ENCODE measurements at places on chromosomes 2 and 18.

GRCh38 chr2:160491911-160492371 is 1.7 kb downstream of the RBMS1 start:
- DNase-seq, result no peak

DNA sequence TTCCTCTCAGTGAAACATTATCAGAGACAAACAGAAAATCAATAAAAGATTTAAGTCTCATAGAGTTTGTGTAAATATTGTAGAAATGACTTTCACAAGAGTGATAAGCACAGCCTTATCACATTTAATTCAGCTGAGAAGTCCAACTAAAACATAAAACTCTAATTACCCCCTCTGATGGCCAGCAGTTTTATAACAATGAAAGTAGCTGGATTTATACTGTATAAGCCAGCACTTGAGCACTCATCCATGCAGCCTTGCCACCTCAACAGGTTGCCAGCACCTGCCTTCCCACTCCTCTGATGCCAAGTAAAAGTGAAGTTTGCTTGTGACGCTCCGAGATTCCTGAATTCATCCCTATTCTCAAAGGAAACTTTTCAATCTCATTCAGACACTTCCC is 103.0 kb upstream of the STK39 start:
- peak; percentile 10 for DNase-seq

GRCh38 chr2:98026927-98027522 is 31.3 kb upstream of the TMEM131 start:
- no peak for DNase-seq

DNA sequence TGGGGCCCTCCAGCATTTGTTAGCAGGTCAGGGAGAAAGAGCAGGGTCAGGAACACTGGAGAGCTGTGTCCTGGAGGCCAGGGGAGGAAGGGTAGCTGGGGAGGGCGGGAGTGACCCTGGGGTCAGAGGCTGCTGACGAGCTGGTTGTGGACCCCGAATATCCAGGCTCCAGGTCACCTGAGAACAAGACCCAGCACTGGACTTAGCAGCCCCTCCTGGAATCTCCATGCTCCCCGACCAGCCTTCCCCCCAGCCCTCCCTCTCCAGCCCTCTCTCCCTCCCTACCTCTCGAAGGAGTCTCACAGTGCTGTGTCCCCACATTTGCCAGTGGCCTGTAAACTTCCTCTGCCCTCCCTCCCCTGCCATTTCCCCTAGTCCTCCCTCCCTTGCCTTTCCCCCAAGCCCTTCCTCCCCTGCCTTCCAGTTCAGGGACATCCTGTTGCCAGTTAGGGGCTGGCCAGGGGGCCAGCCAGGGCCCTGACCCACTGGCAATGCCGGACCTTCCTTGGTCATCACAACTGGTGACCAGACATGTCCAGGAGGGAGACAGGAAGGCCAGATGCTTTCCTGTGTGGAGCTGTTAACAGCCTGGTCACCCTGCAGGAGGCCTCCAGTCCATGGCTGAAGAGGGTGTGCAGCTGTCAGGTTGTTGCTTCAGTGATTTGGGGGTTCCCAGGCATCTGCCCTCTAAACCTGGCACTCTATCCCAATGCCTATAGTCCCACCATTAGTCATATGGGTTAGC is 50.0 kb upstream of the FAHD2A start:
- DNase-seq, result no peak

DNA sequence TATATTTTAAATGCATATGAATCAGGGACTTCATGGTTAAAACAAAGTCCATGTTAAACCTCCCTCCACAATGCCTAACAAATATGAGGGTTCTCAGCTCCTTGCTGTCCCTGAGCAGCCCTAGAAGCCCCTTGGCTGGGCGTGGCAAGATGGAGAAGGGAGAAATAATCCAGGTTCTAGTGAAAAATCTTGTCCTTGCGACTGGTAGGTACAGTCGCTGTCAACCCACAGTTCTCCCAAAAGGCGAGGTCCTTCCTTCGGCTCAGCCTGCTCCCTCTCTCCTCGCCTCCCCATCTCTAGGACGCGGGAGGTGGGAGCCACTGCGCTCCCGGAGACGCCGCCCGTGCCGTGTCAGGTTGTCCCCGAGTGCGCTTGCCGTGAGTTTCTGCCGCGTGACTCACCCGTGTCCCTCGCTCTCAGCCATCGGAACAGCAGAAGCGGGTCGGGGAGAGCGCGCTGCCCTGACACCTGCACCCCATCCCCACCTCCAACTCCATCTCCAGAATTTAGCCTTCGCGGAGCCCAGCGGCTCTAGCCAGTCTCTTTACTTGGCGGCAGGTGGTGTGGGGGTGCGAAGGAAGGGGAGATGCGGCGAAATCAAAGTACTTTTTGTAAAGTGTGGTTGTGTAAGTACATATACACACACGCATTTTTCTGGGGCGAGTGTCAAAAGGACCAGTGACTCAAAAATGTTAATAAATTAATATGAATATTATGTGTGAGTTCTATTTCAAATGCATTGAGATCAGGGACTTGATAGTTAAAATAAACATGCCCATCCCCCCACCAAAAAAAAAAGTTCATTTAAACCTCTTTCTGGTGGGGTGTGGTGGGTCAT is 65.1 kb upstream of the TMEM17 start:
- DNase-seq, result no peak

- no peak for DNase-seq
These were observed 15.9 kb downstream of the KIDINS220 start for GRCh38 chr2:8821276-8822217.
